ENCODE measurements at places on chromosomes 6 and 20. TPM values are rescaled to one million over a fixed set of nuclear protein-coding genes. Genes with fewer than 3 reads are reported as not detected.

GRCh38 chr20:52104546-52105441, 86.8 kb downstream of the ZFP64 start:
- peak; percentile 19 for ATAC-seq

GRCh38 chr6:132919045-132919860, 104.9 kb downstream of the RPS12 start:
- no peak for ATAC-seq

Gene MUC21
- not detected for total RNA-seq

GRCh38 chr20:35991142-35991771, 22.9 kb downstream of the CNBD2 start:
- ATAC-seq, result no peak

GRCh38 chr20:32024683-32025295, 14.6 kb downstream of the CCM2L start:
- ATAC-seq, result no peak

- no peak for ATAC-seq
These were observed 172.0 kb downstream of the MYLK4 start for GRCh38 chr6:2578767-2579166.

- no peak for ATAC-seq
These were observed 38.3 kb upstream of the SAMHD1 start for GRCh38 chr20:36989797-36990196.

Gene VAPB
- total RNA-seq, result 43.2 TPM

GRCh38 chr20:36720510-36720909, 25.4 kb downstream of the NDRG3 start:
- peak; percentile 97 for ATAC-seq

DNA sequence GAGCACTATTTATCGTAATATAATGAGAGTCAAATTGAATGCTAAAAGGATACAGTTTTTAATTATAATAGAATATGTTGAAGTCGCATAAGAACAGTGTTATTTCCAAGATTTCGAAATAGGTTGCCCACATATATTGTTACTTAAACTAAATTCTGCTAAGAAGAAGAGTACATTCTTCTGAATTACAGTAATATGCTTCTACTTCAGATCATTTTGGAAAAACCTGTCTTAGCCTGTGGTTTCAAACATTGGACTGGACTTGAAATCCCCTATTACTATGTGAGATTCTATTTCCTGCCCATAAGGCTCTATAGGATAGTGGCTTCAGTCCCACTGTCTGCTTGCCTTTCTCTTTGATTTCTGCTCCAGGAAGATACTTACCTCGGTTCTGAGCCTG, 137.2 kb downstream of the B3GAT2 start:
- no peak for ATAC-seq

GRCh38 chr20:64024141-64024990, 11.6 kb upstream of the C20orf204 start:
- no peak for ATAC-seq

- no peak for ATAC-seq
These were observed 230.7 kb upstream of the BTBD3 start for GRCh38 chr20:11686820-11687543.

- no peak for ATAC-seq
These were observed 72.9 kb upstream of the SLC22A16 start for GRCh38 chr6:110549277-110549676.

DNA sequence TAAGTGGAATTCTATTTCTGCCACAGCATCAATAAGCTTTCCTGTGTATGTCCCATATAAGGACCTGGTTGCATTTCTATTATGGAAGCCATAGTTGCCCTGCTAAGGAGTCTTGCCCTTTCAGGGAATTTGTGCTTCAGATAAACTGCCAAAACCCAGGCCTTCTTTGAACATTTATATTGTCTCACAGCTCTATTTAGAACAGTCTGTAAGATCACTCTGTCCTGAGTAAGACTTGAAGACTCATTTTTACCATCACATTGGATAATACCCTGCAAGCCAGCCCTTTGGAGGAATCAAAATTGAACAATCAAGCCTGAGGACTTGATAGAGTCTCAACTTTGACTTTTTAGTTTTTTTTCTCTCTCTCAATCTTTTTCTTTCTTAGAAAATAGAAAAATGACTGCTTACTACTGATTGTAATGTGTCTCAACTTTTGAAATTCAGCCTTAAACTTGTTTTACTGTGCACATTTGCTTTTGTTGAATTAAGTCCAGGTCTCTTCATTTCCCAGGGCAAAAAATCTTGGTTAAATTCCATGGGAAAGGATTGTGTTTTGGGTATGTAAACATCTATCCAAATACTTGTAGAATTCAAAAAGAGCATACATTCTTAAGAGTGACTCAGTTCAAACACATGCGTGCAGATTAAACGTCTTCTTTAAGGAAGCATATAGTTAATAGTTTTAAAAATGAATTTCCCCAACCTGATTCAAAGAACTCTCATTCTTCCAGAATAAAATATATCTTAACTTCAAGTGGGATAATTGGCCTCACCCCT, 91.2 kb downstream of the PLCB1 start:
- no peak for ATAC-seq

Gene MDC1
- 82.1 TPM for total RNA-seq

- ATAC-seq, result no peak
These were observed 7.6 kb downstream of the SPATS1 start for GRCh38 chr6:44349904-44350649.

DNA sequence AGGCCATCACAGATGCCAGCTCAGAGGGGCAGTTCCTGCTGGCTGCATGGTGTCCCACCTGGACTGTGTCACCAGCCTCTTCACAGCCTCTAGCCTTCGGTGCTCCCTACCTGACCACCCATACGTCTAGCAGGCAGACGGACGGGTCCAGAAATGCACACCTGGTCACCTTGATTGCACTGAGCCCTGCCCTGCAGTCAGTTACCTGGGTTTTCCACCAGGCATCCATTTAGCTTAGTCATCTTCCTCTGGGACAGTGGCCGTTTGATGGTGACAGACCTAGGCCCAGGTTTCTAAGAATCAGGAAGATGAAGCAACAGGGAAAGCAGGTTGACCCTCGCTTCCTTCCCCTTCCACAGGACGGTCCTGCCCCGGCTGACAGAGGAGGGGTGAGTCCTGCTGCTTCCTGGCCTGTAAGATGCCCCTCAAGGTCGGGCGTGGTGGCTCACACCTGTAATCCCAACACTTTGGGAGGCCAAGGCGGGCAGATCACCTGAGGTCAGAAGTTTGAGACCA, 9.8 kb upstream of the BPI start:
- ATAC-seq, result no peak

- no peak for ATAC-seq
These were observed 137.5 kb downstream of the FOXA2 start for GRCh38 chr20:22446613-22447446.

Gene FAXC
- not detected for total RNA-seq

- peak; percentile 97 for ATAC-seq
These were observed 40.3 kb upstream of the AHI1 start for GRCh38 chr6:135537741-135538301.

Gene MYH7B
- 0.29 TPM for total RNA-seq

GRCh38 chr6:138645976-138646640, 127.5 kb upstream of the CCDC28A start:
- ATAC-seq, result no peak

- ATAC-seq, result peak; percentile 100
These were observed 21.6 kb upstream of the TULP4 start for GRCh38 chr6:158290659-158291058.

- ATAC-seq, result peak; percentile 67
These were observed 348 bp upstream of the PYGB start for GRCh38 chr20:25247518-25247955.

DNA sequence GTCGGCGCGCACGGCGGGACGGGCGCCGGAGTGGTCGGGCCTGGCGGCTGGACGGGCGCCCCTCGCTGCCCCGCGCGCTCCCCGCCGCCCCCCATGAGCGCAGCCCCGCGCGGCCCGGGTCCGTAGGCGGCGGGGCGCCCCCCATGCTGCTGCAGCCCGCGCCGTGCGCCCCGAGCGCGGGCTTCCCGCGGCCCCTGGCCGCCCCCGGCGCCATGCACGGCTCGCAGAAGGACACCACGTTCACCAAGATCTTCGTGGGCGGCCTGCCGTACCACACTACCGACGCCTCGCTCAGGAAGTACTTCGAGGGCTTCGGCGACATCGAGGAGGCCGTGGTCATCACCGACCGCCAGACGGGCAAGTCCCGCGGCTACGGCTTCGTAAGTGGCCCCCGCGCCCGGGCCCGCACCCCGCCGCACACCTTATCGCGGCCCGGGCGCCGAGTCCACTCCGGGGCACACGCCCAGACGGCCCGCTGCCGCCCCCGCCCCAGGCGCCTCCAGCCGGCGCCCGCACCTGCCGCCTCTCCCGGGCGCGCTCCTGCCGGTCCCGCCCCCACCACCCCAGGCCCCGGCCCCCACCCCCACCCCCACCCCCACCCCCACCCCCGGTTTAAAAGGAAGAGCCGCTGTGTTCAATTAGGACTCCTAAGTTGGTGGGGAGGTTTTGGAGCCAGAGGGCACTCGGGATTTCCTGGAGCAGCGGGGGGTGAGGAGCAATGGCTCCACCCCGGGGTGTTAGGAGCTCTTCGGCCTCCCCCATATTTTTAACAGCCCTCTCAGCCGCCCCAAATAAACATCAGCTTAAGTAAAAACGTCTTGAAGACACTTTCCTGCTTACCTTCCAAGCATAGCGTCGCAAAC, 474 bp downstream of the RBM38 start:
- peak; percentile 8 for ATAC-seq

DNA sequence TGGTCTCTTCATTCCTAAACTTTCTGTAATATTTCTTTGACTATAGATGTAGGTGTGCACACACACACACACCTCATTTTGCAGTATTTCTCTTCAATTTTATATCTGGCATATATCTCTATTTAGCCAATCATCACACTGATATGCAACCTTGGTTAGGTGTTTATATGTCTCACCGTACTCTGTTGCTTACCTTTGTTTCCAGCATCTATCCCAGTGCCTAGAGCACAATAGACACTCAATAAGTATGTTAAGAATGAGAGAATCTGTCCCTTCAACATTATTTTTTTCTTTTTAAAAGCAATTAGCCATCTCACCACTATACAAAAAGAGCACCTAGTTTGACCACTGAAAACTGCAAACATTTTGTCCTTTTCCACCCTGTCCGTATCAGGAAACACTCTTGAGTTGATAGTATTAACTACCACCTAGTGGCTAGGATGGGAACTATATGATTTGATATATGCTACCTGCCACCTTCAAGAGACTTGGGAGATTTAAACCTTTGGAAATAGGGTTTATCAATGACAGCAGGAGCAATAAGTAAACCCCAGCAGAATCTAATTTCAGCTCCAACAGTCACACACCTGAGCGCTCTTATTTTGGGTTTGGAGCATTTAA, 48.7 kb upstream of the RSPO3 start:
- ATAC-seq, result no peak

GRCh38 chr6:87723170-87724078, 21.4 kb upstream of the AKIRIN2 start:
- ATAC-seq, result peak; percentile 62

DNA sequence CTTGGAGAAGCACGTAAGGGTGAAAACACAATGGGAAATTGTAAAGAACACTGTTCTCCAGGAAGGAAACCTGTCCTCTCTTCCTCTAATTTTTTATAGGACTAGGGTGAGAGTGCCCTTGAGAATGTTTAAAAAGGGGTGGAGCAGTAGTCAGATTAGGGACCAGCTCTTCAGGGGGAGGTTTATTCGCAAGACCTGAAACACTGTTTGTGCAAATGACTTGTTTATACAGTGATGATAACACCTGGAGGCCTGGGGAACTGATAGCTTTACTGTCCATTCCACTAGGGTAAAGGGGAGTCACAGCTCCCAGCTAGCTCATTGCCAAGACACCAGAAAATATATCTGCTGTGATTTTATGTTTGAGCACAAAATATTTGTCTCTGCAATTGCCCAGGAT, 8.1 kb upstream of the FUT9 start:
- no peak for ATAC-seq

Gene PRRT1
- 0.17 TPM for total RNA-seq

DNA sequence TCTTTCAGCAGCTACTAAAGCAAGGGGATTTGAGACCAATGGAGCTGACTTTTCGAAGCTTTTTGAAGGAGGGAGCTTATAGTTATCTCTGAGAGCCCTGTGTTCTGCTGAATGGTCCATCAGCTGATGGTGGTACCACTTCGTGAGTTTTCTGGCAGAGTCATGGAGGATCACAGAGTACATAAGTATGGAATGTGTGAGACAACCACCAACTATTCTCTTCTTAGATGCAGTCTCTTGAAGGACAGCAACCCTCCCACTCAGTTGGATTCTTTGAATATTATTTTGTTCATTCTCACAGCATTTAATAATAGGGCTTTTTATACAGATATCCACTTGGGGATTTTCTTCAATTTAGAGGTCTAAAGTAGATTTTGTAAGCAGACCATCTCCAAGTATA, 75.3 kb downstream of the ELOVL2 start:
- no peak for ATAC-seq

DNA sequence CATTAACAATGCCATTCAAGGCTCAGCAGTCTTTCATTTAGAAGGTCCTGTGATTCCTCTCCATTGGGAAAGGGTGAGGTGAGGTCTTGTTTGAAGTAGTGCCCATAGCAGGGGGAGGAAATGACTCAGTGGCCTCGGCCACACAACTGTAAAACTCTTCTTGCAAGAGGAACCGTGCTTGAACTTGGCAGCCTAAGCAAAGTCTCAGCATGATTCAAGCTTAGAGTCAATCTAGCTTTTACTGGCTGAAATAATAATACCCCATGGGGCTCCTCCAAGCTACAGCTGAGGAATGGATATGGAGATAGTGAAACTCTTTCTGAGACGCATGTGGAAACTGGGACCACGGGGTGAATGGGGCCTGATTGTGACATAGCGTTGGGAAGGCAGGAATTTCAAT, 428.2 kb downstream of the BMP2 start:
- no peak for ATAC-seq

- ATAC-seq, result peak; percentile 19
These were observed 159.8 kb upstream of the TSHZ2 start for GRCh38 chr20:52812231-52812847.

DNA sequence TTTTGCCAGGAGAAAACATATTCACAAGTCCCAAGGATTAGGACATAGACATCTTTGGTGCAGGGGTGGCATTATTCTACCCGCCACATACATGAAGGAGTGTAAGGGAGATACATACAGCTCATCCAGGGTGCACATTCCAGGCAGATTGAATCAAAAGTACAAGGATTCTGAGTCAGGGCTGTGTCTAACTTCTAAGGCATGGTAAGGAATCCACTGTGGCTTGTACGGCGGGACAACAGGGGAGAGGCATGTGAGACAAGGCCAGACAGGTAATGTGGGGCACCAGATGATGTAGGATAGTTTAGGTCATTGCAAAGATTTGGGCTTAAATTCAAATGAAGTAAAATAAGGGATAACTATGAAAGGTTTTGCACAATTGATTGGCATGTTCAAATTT, 780.9 kb downstream of the C6orf118 start:
- no peak for ATAC-seq

Gene VGLL2
- total RNA-seq, result not detected
